ENCODE measurements at places on chromosomes 1 and 21.

GRCh38 chr21:45954261-45954660, 27.3 kb upstream of the COL6A1 start:
- no peak for DNase-seq

DNA sequence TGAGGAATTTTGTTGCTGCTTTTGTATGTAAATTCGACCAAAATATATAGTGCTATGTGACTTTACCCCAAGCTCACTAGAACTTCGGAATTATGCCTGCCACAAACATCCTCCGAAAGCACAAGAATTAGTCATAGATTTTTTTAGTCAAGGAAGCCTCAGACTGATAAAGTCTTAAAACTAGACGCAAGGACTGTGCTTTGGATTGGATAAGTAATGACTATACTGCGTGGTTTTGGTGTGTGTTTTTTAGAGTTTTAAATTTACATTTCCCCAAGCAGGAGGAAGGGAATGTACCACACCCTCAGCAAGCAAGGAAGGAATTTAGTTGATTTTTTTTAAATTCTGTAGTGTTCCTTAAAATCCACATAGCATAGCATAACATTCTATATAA, 10.3 kb downstream of the WLS start:
- DNase-seq = no peak

DNA sequence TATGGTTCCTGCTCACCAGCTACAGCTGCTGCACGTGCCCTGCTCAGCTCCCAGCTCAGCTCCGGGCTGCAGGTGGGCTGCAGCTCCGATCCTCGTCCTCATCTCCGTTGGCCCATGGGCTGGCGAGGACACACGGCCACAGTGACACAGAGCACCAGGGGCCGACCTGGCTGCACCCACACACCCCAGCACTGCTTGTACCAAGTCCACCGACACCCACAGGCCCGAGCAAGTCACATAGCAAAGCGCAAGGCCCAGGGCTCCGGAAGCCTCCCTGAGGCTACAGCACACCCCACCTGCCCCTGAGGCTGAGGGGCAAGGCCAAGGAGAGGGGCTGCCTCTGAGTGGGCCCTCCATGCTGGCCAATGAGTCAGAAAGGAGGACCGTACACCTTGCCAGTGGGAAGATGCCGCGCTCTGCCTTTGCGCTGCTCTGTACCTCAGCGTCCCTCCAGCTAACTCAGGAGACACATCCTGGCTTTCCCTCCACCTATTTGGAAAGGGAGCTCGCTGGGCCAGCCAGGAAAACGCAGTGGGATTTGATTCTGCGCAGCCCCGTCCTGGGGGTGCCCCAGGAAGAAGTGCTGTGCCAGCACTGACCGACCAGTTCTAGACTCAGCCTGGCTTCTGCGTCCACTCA, 124.8 kb downstream of the SIK1 start:
- no peak for DNase-seq

- no peak for DNase-seq
Measured at GRCh38 chr1:192933744-192934143, 124.9 kb downstream of the RGS2 start.

- no peak for DNase-seq
Measured at GRCh38 chr1:202411422-202411821, 62.9 kb downstream of the PPP1R12B start.

GRCh38 chr1:165062346-165062745, 294.2 kb downstream of the LMX1A start:
- no peak for DNase-seq

DNA sequence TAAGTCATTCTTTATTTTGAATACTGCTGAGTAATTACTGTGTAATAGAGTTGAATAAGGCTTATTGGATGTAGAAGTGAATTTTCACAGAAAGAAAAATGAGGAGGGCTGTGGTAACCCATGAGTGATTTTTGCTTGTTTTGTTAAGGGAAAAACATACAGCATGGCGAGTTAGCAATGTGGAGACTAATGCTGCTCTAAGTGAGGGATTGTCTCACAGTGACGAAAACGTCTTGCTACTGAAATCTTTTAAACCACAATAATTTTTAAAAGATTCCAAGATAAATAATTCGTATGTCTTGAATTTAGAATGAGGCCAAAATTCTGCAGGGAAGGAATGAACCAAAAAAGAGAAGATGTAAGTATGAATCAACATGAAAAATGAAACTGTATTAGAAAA, 16.2 kb upstream of the PLA2G4A start:
- DNase-seq = no peak

DNA sequence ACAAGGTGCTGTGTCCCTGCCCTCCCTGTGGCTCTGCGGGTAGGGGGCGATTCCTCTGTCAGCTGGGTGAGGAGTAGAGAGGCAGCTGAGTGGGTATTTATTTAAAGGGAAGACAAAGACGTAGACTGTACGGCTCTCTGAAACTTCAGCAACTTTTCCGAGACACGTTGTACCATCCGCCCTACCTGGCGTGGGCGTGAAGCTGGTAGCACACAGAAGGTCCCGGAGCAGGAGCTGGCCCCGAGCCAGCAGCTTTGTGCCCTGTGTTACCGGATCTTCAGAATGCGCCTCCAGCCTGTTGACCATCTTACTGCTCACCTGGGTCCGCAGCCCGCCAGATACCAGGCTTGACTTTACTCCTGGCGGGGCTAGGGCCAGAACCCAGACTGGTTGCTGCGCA, 34.9 kb downstream of the PRKCZ start:
- no peak for DNase-seq

DNA sequence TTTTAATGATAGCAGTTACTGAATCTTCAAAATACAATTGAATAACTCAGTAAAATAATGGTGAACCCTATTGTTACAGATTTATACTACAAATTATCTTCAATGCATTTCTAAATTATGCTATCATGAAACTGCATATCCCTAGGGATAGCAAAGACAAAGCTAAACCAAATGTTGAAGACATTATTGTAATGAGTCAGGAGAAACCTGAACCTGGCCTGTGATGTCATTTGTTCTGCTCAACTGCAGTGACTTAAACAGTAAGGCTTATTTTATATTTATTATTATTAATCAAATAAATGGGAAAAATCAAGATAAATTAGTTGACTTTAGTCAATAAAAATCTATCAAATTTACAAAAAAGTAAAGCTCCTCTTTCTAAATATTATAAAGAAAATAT, 100.3 kb downstream of the UCHL5 start:
- no peak for DNase-seq

GRCh38 chr1:242524571-242525359, at the start of gene PLD5:
TSS of gene PLD5 (minus strand) at chr1:242524697.
- no peak for DNase-seq

DNA sequence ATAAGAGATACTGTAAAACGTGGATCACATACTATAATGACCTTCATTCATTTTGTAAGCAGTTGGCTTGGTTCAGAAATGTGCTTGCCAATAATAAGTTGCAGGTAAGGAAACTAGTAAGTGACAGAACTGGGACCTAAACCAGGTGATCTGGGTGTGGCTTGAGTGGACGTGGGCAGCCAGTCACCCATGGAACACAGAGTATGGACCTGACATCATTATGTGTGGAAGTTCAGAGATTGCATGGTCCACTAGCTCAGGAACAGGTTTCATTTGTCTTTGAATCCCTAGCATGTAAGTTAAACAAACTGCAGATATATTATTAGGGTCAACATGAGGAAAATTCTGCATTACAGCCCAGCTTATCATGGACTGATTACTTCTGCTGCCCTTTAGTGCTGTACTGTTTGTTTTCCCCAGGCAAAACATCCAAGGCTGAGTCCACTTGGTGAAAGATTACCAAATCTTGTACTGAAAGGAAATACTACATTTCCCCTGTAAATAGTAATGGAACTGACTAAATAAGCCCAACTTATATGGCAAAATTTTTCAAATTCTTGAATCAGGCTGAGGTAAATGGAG, 327.3 kb upstream of the SGIP1 start:
- no peak for DNase-seq

DNA sequence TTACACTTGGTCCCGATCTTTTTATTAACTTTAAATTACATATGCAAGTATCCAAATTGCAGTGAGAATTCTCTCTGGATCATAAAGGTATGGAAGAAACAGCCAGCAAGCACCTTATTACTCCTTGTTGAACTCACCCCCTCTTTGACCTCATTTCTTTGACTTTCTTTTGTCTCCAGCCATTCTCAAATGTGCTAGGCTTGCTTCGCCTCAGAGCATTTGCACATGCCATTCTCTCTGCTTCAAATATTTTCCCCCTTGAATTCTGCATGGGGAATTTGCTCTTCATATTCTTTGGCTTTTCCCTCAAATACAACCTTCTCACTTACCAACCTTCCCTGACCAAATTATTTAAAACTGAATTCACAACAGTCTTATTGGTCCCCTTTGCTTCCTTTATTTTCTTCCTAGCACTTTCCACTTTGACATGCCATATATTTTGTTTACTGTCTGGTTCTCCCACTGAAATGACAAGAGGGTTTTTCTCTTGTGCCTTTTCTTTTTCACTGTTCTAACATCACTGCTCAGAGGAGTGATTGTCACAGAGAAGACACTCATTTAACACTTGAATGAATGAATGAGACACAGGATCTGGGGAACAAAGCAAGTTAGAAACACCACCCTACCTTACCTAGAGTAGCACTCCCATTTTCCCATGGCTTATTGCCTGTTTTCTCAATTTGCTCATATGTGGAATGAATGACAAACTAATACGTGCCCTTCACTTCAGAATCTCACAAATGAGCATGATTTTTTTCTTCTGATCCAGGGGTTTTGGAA, 1.4 kb upstream of the PGBD2 start:
- DNase-seq = no peak

DNA sequence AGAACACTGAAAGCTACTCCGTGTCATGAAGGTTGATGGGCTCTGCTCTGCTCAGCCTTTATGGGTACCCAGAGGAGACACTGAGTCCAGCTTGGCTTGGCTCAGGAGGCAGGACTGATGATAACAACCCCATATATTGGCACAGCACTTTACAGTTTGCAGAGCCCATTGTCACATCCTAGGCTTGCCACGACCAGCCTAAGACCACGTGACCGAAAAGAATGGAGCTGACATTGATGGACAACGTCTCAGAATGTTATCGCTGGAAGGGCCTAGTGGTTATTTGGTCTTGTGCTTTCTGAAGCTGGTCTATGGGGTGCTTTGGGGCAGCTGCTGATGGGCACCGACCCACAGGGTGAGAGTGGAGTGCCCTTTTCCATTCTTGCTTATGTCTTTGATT, 72.9 kb upstream of the RUNX3 start:
- no peak for DNase-seq

DNA sequence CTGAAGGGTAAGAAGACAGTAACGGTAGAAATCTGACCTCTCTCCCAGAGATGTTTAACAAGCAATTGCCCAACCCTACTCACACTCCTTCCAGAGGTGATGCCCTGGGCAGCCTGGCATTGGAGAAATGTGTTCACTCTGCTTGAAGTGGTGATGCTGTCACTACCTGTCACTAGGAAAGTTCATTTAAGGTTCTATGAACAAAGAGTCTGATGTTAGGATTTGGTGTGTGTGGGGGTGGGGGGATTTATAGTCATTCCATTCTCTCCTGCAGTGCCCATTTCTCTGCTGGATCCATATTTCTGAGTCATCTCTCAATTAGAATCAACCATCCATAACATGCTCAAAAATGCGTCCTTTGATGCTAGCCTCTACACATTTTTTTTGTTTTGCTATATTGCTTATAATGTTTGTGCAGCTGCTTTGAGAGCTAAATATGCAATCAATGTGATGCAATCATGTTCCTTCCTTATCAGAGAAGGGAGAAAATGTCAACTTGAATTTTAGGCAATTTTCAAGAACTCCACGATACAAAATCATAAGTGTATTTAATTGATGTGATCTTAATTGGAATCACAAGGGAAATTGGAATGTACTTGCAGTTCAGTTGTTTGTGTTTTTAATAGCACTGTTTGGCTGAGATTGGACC, 173.9 kb downstream of the DUSP10 start:
- DNase-seq = no peak

GRCh38 chr1:234624724-234625117, 14.7 kb upstream of the IRF2BP2 start:
- no peak for DNase-seq

DNA sequence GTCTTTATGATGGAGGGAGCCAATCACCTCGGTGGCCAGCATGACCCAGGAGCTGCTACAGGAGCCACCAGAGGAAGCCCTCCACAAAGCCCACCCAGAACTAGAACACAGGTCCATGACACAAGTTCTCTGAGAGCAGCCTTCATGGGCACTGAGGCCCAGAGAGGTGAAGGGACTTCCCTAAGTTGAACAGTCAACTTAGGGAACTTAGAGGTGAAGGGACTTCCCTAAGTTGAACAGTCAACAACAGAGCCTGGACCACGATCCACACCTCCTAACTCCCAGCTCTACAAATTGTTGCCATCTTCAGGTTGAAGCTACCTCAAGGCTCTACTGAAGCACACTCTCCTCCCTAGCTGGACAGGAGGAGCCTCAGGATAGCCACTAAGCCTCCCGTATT, 132.7 kb downstream of the CCDC185 start:
- DNase-seq = no peak

DNA sequence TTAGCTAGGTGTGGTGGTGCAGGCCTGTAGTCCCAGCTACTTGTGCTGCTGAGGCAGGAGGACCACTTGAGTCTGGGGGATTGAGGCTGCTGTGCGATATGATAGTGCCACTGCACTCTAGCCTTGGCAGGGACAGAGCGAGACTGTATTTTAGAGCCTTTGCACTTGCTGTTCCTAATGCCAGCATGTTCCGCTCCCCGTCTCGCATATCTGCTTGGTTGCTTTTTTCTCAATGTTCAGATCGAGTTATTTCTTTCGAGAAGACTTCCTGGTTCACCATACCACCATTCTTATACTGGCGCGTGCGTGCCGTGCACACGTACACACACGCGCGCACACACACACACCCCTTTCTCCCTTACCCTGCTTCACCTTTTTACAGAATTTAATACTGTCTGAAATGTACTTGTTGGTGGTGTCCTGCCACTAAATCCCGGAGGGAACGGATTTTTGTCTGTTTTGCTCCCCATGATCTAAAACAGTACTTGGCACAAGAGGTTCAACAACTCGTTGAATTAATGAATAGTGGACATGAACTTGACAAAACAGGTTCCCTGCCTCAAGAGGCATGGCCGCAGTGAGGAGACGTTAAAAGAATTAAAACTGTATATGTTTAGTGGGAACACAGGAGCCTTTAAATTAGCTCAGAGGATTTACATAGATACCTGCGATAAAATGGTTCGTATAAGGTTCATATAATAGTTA, 1.1 kb upstream of the RPRD2 start:
- no peak for DNase-seq

GRCh38 chr21:43853851-43854772, 10.9 kb upstream of the AGPAT3 start:
- DNase-seq = no peak

DNA sequence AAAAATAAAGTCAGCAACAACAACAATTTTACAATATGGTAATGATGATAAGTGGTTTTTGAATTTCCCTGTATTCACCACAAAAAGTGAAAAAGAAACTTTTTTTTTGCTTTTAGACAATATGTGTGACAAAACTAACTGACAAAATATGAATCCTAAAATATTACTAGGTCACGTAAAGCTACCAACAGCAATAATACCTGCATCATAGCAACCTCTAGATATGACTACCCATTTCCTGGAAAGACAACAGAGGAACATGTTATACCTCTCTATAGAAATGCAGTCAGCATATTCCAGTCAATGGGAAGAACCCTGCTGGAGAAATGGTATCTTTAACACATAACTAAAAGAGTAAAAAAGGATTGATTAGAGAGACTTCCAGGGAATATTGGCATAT, 73.7 kb downstream of the PDE4B start:
- no peak for DNase-seq
